ENCODE measurements at places on chromosomes 4 and X.

GRCh38 chr4:141306331-141306730, 85.6 kb downstream of the ZNF330 start:
- H3K27me3 ChIP-seq, result no peaks in the 10 kb centered on the region
- no peaks in the 10 kb centered on the region for H3K4me1 ChIP-seq
- DNase-seq, result no peak
- H3K36me3 ChIP-seq, result no peaks in the 10 kb centered on the region
- no peak overlapping the region for H3K27ac ChIP-seq

DNA sequence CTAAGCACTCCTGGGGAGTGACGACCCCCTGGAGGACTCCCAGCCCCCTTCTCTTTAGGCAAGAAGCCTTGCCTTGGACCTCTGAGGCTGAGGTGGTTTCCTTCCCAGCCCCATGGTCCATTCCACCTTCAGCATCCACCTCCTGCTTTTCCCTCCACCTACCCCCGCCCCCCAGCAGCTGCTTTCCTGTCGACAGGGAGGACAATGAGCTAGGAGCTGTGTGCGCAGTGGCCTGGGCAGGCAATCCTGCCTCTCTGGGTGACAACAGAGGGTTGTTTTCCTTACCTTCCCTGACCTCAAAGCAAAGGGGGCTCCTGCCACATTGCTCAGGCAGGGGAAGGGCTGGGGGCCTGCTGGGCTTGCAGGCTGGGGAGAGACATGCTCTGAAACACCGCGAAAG, 123.5 kb downstream of the BCOR start:
- DNase-seq, result no peak
- no peak overlapping the region for H3K27ac ChIP-seq
- no peak overlapping the region for H3K4me3 ChIP-seq
- H3K36me3 ChIP-seq, result no peaks in the 10 kb centered on the region
- H3K4me1 ChIP-seq, result no peaks in the 10 kb centered on the region

- DNase-seq, result no peak
- H3K27ac ChIP-seq, result no peak overlapping the region
- no peaks in the 10 kb centered on the region for H3K36me3 ChIP-seq
- H3K4me3 ChIP-seq, result no peak overlapping the region
- H3K4me1 ChIP-seq, result no peaks in the 10 kb centered on the region
- H3K27me3 ChIP-seq, result peaks cover 43% of the 10 kb centered on the region
Measured at GRCh38 chr4:6008766-6009385, 9.4 kb downstream of the C4orf50 start.

- no peak for DNase-seq
- H3K27ac ChIP-seq, result peak overlapping the region; percentile 5
- peaks cover 92% of the 10 kb centered on the region for H3K4me1 ChIP-seq
- no peak overlapping the region for H3K4me3 ChIP-seq
- H3K27me3 ChIP-seq, result no peaks in the 10 kb centered on the region
Measured at GRCh38 chr4:57053508-57053907, 56.7 kb downstream of the IGFBP7 start.

- peaks cover 19% of the 10 kb centered on the region for H3K36me3 ChIP-seq
- no peak overlapping the region for H3K4me3 ChIP-seq
- H3K27me3 ChIP-seq, result no peaks in the 10 kb centered on the region
- H3K27ac ChIP-seq, result no peak overlapping the region
- no peak for DNase-seq
Measured at GRCh38 chr4:152828122-152828521, 48.4 kb downstream of the ARFIP1 start.

GRCh38 chrX:108447303-108447702, 7.7 kb downstream of the COL4A5 start:
- no peak for DNase-seq
- H3K27ac ChIP-seq, result no peak overlapping the region
- no peaks in the 10 kb centered on the region for H3K4me1 ChIP-seq
- H3K4me3 ChIP-seq, result no peak overlapping the region
- H3K27me3 ChIP-seq, result no peaks in the 10 kb centered on the region

DNA sequence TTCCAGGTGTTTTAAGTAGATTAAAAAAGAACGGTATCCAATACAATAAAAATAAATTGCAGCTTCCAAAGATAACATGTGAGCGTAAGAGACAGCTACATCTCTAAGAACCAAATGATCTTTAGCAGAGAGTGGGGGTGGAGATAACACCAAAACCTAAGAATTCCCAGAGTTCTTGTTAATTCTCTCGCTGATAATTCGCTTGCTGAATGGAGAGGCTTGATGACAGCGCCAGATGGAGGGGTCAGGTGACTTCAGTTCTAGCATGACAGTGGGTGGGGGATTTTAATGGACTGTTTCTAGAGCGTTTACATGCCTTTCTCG, 2.3 kb downstream of the CLCN4 start:
- DNase-seq, result no peak
- no peak overlapping the region for H3K27ac ChIP-seq
- no peaks in the 10 kb centered on the region for H3K36me3 ChIP-seq
- H3K27me3 ChIP-seq, result peaks cover 61% of the 10 kb centered on the region
- H3K4me1 ChIP-seq, result peaks cover 17% of the 10 kb centered on the region

DNA sequence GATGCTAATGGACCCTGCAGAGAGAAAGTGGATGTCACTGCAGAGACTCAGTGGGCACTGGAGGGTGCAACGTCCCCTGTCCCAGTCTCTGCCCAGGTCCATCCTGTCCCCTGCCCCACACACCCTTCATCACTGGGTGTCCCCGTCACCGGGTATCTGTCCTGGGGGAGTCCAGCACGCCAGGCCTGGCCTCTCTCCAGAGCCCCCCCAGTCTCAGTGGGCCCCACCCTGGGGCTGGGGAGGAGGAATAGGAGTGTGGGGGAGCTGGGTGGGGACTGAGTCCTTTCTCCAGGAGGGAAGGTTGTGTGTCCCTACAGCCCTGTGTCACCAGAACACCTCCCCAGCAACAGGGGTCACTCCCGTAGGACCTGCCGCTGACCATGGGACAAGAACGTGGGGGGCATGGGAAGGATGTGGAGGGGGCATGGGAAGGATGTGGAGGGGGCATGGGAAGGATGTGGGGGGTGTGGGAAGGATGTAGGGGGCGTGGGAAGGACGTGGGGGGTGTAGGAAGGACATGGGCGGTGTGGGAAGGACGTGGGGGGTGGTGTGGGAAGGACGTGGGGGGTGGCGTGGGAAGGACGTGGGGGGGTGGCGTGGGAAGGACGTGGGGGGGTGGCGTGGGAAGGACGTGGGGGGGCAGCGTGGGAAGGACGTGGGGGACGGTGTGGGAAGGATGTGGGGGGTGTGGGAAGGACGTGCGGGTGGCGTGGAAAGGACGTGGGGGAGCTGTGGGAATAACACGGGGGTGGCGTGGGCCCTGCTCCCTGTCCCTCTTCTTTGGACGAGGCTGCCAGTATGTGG, 21.0 kb upstream of the SPON2 start:
- H3K27me3 ChIP-seq, result no peaks in the 10 kb centered on the region
- peak overlapping the region; percentile 85 for H3K27ac ChIP-seq
- peak; percentile 60 for DNase-seq
- no peak overlapping the region for H3K4me3 ChIP-seq

DNA sequence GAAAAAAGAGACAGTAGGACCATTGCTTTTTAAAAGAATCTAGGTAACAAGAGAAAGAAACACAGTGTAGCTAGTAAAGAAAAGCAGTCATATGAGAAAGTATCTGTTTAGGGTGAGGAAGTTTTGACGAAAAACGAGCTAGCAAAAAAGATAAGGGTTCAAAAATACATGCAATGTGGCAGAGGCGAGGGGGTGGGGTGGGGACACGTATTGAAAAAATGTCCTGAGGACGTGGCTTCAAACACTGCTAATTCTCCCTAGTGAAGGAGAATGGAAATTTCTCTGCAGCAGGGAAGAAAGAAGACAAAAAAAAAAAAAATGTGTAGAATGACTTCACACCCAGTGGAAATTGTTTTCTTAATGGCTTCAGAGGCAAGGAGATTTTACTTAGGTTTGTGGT, 856.4 kb upstream of the INTU start:
- H3K36me3 ChIP-seq, result no peaks in the 10 kb centered on the region
- DNase-seq, result no peak
- no peaks in the 10 kb centered on the region for H3K27me3 ChIP-seq
- no peak overlapping the region for H3K4me3 ChIP-seq

GRCh38 chr4:110733901-110734300, 111.0 kb upstream of the PITX2 start:
- no peak overlapping the region for H3K4me3 ChIP-seq
- DNase-seq, result no peak
- no peaks in the 10 kb centered on the region for H3K27me3 ChIP-seq
- H3K36me3 ChIP-seq, result no peaks in the 10 kb centered on the region

DNA sequence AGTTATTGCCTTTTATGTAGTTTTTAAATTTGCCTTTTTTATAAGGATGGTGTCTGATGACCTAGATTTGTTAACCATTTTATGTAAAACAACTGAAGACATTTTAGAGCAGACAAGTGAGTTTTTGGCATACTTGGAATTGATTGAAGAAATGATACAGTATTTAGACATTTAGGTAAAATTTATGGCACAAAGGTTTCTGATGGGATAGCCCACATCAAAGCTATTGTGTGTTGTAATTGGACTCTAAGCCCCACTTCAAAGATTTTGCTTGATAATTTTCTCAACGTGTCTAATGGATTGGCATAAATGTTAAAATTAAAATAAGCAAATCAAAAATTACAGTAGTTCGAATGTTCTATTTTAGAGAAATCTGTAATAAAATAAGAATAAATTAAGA, 17.6 kb downstream of the EPGN start:
- DNase-seq, result no peak
- H3K4me1 ChIP-seq, result no peaks in the 10 kb centered on the region

- no peak overlapping the region for H3K4me3 ChIP-seq
- DNase-seq, result no peak
- H3K4me1 ChIP-seq, result no peaks in the 10 kb centered on the region
- no peaks in the 10 kb centered on the region for H3K27me3 ChIP-seq
- H3K36me3 ChIP-seq, result no peaks in the 10 kb centered on the region
- H3K27ac ChIP-seq, result no peak overlapping the region
Measured at GRCh38 chr4:85883180-85883579, 408.2 kb downstream of the ARHGAP24 start.

GRCh38 chrX:100299559-100299958, 110.5 kb downstream of the PCDH19 start:
- no peaks in the 10 kb centered on the region for H3K36me3 ChIP-seq
- H3K27me3 ChIP-seq, result no peaks in the 10 kb centered on the region
- H3K4me1 ChIP-seq, result no peaks in the 10 kb centered on the region
- H3K27ac ChIP-seq, result no peak overlapping the region

GRCh38 chrX:154002215-154002719, 17.4 kb downstream of the IRAK1 start:
- H3K36me3 ChIP-seq, result no peaks in the 10 kb centered on the region
- H3K27ac ChIP-seq, result no peak overlapping the region
- H3K4me3 ChIP-seq, result no peak overlapping the region
- H3K4me1 ChIP-seq, result no peaks in the 10 kb centered on the region
- peak; percentile 52 for DNase-seq
- no peaks in the 10 kb centered on the region for H3K27me3 ChIP-seq

DNA sequence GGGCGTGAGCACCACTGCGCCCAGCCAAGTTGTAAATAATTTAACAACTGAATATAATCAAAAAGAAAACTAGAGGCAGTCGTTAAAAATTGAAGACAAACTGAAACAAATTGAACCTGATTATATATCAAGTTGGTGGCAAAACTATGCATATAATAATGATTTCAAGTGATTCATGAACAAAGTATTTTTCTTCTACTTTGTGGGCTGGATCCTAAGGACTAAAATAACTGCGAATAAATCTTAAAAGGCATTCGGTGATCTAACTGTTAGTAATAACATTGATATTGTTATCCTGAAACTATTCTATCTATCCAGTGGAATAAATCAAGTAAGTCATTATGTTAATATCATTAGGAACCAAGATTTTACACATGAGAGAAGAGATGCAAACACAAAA, 21.2 kb upstream of the USP9X start:
- no peak overlapping the region for H3K27ac ChIP-seq
- DNase-seq, result no peak
- no peak overlapping the region for H3K4me3 ChIP-seq
- no peaks in the 10 kb centered on the region for H3K36me3 ChIP-seq

GRCh38 chr4:124936427-124936826, 223.9 kb upstream of the ANKRD50 start:
- H3K27me3 ChIP-seq, result no peaks in the 10 kb centered on the region
- peaks cover 2% of the 10 kb centered on the region for H3K4me1 ChIP-seq
- no peaks in the 10 kb centered on the region for H3K36me3 ChIP-seq
- H3K4me3 ChIP-seq, result no peak overlapping the region

DNA sequence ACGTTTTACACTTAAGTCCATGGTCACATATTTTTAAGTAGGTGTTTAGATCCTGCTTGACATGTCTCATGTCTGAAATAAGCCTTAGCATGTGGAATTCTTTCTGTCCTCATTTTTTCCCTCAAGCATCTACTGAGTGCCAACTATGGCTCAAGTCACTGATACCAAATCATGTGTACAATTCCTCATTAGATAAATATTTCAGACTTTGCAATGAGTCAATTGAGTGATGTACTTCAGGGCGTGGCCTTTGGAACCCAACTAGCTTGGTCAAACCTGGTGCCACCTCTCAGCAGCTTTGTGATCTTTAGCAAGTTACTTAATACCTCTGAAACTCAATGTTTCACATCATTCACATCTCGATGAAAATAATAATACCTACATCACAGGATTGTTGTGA, 12.6 kb upstream of the JADE1 start:
- H3K27me3 ChIP-seq, result no peaks in the 10 kb centered on the region
- no peak for DNase-seq
- no peak overlapping the region for H3K4me3 ChIP-seq
- no peak overlapping the region for H3K27ac ChIP-seq
- no peaks in the 10 kb centered on the region for H3K36me3 ChIP-seq
- H3K4me1 ChIP-seq, result no peaks in the 10 kb centered on the region

- no peaks in the 10 kb centered on the region for H3K36me3 ChIP-seq
- H3K27me3 ChIP-seq, result no peaks in the 10 kb centered on the region
- H3K27ac ChIP-seq, result no peak overlapping the region
- no peak overlapping the region for H3K4me3 ChIP-seq
Measured at GRCh38 chr4:74777531-74777930, 16.8 kb downstream of the BTC start.

DNA sequence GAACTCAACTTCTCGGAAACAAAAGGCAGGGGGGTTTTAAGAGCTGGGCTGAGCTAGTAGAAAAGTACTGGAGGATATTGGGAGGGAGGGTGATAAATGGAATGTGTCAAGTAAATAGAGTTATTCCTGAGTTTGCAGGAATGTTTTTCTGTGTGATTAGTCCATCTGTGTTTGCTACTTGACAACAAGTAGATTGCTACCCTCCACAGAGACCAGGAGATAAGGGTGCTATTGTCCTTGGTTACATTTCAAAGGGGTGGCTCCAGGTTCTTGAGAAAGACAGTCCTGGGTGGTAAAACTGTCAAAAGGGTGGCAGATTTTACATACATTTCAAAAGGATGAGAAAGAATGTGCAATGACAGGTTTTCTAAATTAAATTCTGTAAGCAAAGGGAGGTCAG, 181.2 kb upstream of the PPP3CA start:
- no peak overlapping the region for H3K4me3 ChIP-seq
- no peak overlapping the region for H3K27ac ChIP-seq
- no peaks in the 10 kb centered on the region for H3K4me1 ChIP-seq
- no peaks in the 10 kb centered on the region for H3K27me3 ChIP-seq
- no peak for DNase-seq
- no peaks in the 10 kb centered on the region for H3K36me3 ChIP-seq

GRCh38 chrX:153888344-153888743, 2.4 kb upstream of the L1CAM start:
- H3K4me3 ChIP-seq, result no peak overlapping the region
- DNase-seq, result no peak
- H3K27me3 ChIP-seq, result peaks cover 22% of the 10 kb centered on the region
- H3K4me1 ChIP-seq, result no peaks in the 10 kb centered on the region
- no peaks in the 10 kb centered on the region for H3K36me3 ChIP-seq
- no peak overlapping the region for H3K27ac ChIP-seq

GRCh38 chr4:55742655-55743202, 76.9 kb upstream of the EXOC1L start:
- H3K27ac ChIP-seq, result no peak overlapping the region
- H3K27me3 ChIP-seq, result peaks cover 4% of the 10 kb centered on the region
- H3K36me3 ChIP-seq, result no peaks in the 10 kb centered on the region
- H3K4me1 ChIP-seq, result no peaks in the 10 kb centered on the region
- DNase-seq, result no peak

Data from heart left ventricle (tissue), 16 donors.